ENCODE measurements at places on chromosomes 7 and 10.

- DNase-seq = peak; percentile 35
Observed at GRCh38 chr10:114304017-114304570, 65.0 kb downstream of the VWA2 start.

DNA sequence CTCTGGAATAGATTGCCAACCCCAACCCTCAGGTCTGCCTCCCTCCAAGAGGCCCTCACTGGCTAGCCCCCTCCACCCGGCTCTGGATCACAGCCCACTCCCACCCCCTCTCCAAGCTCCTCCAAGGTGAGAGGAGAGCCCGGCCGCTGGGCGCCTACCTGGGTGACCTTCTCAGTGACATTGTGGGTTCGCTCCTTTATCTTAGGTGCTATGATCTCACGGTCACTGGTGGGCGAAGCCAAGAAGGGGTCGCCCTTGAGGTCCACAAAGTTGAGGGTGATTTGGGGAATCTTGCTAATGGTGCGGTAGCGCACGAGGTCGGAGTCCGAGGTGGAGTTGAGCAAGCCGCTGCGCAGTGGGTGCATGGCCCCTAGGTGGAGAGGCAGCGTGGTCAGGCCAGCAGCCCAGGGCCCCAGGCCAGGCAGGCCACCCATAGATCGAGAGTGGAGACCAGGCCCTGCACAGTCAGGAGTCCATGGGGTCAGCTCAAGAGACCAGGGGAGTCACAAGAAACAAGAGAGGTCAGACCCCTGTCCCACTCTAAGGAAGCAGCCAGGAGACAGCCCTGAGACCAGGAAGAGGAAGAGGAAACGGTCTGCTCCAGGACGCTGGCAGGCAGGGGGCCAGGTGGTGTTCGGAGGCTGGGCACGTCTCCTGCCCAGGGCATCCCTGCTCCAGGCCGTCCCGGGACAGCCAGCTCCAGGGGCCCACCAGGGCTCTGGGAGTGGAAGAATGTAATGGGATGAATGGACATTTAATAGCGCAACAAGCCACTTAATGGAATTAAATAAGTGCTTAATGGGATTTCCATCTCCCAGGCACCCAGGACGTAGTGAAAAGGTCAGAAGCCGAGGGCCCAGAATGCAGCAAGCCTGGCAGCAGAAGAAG, 20.7 kb downstream of the KCNH2 start:
- no peak for DNase-seq

DNA sequence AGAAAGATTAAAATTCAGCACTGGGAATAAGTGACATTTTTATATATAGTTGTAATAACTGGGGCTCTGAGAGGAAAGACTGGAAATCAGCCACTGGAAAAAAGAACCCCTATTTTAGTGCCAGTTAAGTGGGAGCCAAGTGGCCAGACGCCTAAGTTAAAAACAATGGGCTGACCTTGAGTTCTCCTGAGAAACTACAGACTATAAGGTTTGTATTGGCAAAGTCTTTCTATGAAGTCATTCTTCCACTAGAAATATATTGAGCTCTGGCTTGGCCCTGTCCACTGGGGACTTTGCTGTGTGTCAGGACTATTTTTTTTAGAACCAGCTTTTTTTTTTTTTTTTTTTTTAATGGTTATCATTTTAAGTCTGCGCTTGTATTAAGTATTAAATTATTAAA, 210.6 kb upstream of the FZD8 start:
- DNase-seq = no peak

- DNase-seq = peak; percentile 16
Observed at GRCh38 chr10:33005322-33006301, 47.6 kb upstream of the ITGB1 start.
